Left ventricle myocardium inferior (tissue), 1 donor: ENCODE measurements at places on chromosomes 1 and 21. TPM values are rescaled to one million over a fixed set of nuclear protein-coding genes. Genes with fewer than 3 reads are reported as not detected.

Gene TAS1R1
- total RNA-seq = not detected

Gene ANXA9
- total RNA-seq = 0.14 TPM

Gene GPR37L1
- total RNA-seq = 0.05 TPM

Gene EDN2
- 0.47 TPM for total RNA-seq

Gene MMEL1
- 0.82 TPM for total RNA-seq

Gene TMEM269
- total RNA-seq = not detected

Gene L1TD1
- total RNA-seq = 0.08 TPM

Gene CDK18
- 179 TPM for total RNA-seq

Gene TEDDM1
- total RNA-seq = not detected

Gene WLS
- total RNA-seq = 113 TPM

Gene STMN1
- total RNA-seq = 47.1 TPM

Gene SHE
- 9.2 TPM for total RNA-seq

Gene S100A2
- total RNA-seq = 2.7 TPM

Gene LSS
- total RNA-seq = 52.0 TPM

Gene COL6A1
- 154 TPM for total RNA-seq

Gene LAMB3
- 6.5 TPM for total RNA-seq

Gene CYP4Z1
- total RNA-seq = 0.71 TPM

Gene TIAM1
- total RNA-seq = 1.8 TPM

Gene ACBD6
- total RNA-seq = 18.2 TPM

Gene HSF2BP
- 0.16 TPM for total RNA-seq

Gene FCRL5
- total RNA-seq = not detected

Gene SUSD4
- 2.5 TPM for total RNA-seq

Gene SPRR4
- not detected for total RNA-seq

Gene HCN3
- total RNA-seq = 1.2 TPM

Gene OR2L13
- not detected for total RNA-seq

Gene PLOD1
- total RNA-seq = 61.6 TPM

Gene GNAT2
- not detected for total RNA-seq

Gene TTC39A
- 25.7 TPM for total RNA-seq

Gene B3GALT2
- 77.2 TPM for total RNA-seq

Gene CFHR5
- not detected for total RNA-seq

Gene SMPDL3B
- total RNA-seq = not detected

Gene DISP1
- 3.4 TPM for total RNA-seq

Gene LCE1F
- not detected for total RNA-seq

Gene ALPL
- 10.2 TPM for total RNA-seq

Gene IL19
- total RNA-seq = not detected

Gene BCAR3
- 23.5 TPM for total RNA-seq

Gene CYYR1
- 21.6 TPM for total RNA-seq

Gene ST6GALNAC5
- total RNA-seq = 0.41 TPM

Gene PADI1
- not detected for total RNA-seq

Gene IFFO2
- 3.3 TPM for total RNA-seq

Gene FCGR1A
- 1.2 TPM for total RNA-seq
